ENCODE measurements at places on chromosomes 2 and 18. TPM values are rescaled to one million over a fixed set of nuclear protein-coding genes. Genes with fewer than 3 reads are reported as not detected.

The GATA6 gene
- polyA plus RNA-seq: 61.3 TPM

The RND3 gene
- polyA plus RNA-seq: 109 TPM

The ACADL gene
- 18.2 TPM for polyA plus RNA-seq

The QPCT gene
- 8.9 TPM for polyA plus RNA-seq

The ADAM23 gene
- 6.9 TPM for polyA plus RNA-seq

The C18orf54 gene
- polyA plus RNA-seq: 10.4 TPM

The DTYMK gene
- polyA plus RNA-seq: 44.8 TPM

The DUSP19 gene
- polyA plus RNA-seq: 4.1 TPM

The METTL8 gene
- 14.1 TPM for polyA plus RNA-seq

The CCDC93 gene
- 51.3 TPM for polyA plus RNA-seq

The NCKAP5 gene
- 19.7 TPM for polyA plus RNA-seq

The TMEM198 gene
- 3.6 TPM for polyA plus RNA-seq
